ENCODE measurements at places on chromosomes 5 and 9. TPM values are rescaled to one million over a fixed set of nuclear protein-coding genes. Genes with fewer than 3 reads are reported as not detected.

SPAAR gene
- total RNA-seq = 1.0 TPM

CLIC3 gene
- total RNA-seq = not detected

ACER2 gene
- total RNA-seq = 1.6 TPM

BAAT gene
- 0.52 TPM for total RNA-seq

ACTBL2 gene
- not detected for total RNA-seq

TMEM8B gene
- total RNA-seq = 2.6 TPM

FBP2 gene
- total RNA-seq = 72.5 TPM

NDUFA8 gene
- total RNA-seq = 40.2 TPM

DMGDH gene
- total RNA-seq = 3.1 TPM

PCA3 gene
- total RNA-seq = not detected

OR13C9 gene
- total RNA-seq = not detected

HMCN2 gene
- total RNA-seq = 12.5 TPM

LRRC70 gene
- total RNA-seq = 5.7 TPM

EIF4EBP3 gene
- total RNA-seq = not detected

RANBP17 gene
- total RNA-seq = 79.9 TPM

MARVELD2 gene
- 0.52 TPM for total RNA-seq

GPX8 gene
- total RNA-seq = 23.5 TPM

WWC1 gene
- total RNA-seq = 0.52 TPM

EQTN gene
- total RNA-seq = not detected

PCDHGB5 gene
- total RNA-seq = 3.7 TPM

Data from skeletal muscle tissue (tissue), 5 donors.